ENCODE measurements at places on chromosomes 13 and 19.

DNA sequence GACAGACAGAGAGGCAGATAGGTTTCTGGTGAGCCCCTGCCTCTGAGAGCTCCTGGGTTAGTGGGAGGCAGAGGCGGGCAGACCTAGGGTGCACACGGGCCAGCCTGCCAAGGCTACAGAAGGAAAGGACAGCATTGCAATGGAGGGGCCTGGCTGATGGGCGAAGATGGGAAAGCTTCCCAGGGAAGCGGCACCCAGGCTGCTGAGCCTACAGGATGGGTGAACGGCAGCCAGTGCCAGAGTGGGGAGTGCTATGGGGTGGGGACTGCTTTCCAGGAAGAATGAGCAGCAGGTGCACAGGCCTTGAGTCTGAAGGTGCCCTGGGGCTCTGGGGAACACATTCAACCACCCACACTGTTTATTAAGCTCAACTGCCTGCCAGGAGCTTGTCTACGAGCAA is 702 bp upstream of the MAG start:
- DNase-seq = no peak

DNA sequence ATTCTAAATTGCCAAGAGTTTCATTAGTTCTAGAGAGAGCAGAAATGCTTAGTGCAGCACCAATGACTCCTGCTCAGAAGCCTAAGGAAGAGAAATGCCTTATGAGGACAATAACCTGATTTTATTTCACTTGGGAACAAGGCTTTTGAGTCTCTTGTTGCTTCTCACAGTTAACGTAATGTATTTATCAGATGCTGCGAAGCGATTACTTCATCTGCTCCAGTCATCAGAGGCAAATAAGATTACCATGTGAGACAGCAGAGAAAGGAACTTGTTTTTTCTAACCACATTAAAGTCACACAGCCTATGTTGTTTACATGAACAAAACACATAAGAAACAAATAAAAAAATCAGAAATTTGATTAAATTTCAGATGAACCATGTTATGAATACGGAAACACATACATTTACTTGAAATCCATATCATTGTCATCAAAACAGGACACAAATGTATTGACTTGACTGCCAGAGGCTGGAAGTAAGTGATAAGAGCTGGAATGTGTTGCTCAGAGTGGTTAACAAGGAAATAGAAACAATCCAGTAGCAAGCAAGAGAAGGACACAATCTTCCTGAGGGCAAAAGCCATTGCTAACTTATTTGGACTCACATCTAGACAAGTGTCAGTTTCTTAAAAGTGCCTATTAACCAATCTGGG is 147.3 kb downstream of the LHFPL6 start:
- DNase-seq = no peak

- DNase-seq = no peak
These were observed 12.8 kb downstream of the ZNF565 start for GRCh38 chr19:36201684-36202083.

- no peak for DNase-seq
These were observed 96.3 kb upstream of the C1QTNF9B start for GRCh38 chr13:23993680-23993985.

DNA sequence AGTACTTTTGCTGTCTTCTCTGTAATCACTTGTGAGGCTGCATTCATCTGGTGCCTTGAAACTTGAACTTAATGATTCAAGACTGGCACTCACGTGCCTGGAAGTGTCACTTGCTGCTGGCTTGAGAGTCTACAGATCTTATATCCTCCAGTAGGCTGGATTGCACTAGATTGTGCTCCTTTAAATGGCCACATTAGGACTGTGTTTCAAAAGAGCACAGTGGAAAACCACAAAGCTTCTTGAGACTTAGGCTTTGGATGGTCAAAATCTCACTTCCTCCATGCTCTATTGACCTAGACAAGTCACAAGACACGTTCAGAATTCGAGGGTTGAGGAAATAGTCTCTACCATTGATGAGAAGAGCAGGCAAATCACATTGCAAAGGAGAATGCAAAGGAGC is 1278.8 kb upstream of the MIR17HG start:
- no peak for DNase-seq

- no peak for DNase-seq
These were observed 31.4 kb downstream of the SMAD9 start for GRCh38 chr13:36888645-36889044.

GRCh38 chr19:35788205-35788960 is 13.0 kb downstream of the ARHGAP33 start:
- no peak for DNase-seq

DNA sequence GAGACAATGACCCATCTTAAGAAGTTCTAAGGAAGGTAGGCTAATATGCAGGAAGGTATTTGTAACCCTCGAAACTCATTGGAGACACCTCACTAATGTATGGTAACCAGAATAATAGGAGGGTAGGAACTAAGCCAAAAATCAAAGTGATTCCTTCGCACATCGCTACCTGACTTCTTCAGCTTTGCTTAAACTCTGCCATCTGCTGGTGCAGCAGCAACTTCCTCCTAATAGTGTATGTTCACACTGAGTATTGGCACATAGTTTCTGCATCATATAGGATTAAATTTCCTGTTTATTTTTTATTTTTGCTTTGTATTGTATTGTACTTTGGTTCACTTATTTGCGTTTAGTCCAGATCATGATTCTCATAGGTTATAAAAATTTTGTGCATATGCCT is 676.2 kb downstream of the GPC5 start:
- DNase-seq = no peak

- DNase-seq = no peak
These were observed 25.3 kb upstream of the MIER2 start for GRCh38 chr19:369876-370275.

DNA sequence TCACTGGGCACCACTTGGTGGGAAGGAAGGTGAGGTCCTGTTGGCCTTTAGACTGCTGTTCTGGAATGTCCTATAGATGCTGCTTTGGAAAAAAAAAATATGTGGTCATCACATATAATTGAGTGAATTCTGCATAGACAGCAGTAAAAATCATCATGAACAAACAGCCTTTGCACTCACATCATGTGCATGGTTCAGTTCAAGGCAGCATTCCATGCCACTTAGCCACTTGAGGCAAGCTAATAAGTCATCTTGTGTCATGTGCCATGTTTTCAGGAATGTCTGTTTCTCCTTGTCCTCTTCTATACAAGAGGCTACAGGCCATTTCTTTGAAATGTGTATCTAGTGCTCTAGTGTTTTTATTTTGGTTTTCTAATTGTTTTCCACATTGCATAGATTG is 43.9 kb upstream of the TSC22D1 start:
- no peak for DNase-seq

DNA sequence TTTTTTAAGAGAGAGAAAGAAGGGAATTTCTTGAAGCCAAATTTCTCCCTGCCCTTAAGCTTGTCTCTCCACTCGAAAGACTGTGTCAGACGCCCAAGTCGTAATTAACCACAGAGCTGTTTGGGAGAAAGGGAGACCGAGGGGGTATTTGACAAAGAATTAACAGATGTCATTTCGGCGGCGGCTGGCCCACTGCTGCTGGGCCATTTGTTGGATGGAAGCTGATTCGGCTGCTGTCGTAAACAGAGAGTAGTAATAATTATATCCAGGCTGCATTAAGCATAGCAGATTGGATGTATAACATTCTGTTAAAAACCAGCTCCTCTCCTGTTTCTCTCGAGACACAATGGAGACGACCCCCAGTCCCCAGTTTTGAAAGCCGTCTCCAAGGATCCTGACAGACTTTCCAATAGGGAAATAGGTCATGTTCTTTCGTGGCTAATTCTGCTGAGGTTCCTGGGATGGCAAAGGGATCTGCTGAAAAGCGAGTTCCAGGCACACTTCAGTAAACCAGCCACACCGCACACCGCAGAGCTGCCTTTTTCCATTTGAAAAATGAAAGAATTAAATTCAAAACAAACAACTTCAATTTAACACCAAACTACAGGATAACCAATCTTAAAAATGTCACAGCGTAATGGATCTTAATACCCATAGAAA is 71.5 kb downstream of the KCTD15 start:
- no peak for DNase-seq

DNA sequence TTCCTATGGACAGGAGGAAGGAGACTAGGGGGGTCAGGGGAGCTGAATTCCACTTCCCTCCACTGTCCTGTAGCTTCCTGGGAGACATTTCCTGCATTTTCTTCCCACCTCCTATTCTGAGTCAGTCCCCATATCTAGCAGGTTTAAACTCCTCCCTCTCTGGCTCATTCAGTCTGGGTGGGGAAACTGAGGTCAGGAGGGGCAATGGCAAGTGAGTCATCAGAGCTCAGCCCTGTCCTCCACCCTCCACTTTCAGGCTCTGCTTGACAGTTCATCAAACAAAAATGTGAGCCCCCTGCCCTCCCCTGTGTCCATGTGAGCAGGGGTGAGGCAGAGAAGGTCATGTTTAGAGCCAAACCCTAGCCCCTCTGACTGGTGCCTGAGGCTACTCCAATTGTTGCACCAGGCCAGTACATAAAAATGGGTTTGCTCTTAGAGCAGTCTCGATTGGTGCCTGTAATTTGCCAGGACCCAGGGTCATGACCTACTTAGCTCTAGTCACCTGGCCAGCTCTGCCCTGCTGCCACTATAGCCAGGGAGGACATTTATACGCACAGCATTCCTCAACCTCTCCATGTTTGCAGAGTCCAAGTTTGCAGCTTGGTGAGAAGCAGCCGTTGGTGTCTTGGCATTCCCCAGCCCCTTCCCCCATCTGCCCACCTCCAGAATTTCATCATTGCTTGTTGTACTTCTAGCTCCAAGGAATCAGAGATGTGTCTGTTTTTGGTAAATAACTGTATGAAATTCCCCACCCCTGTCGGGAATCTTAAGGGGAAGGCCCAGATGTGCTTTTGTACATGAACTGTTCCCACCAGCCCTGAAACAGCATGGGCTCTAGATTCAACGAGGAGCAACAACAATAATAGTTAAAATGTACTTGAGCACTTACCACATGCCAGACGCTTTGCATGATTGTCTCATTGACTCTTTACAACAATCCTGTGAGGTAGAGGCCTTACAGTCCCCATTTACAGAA is 20.7 kb downstream of the SAMD4B start:
- DNase-seq = no peak

DNA sequence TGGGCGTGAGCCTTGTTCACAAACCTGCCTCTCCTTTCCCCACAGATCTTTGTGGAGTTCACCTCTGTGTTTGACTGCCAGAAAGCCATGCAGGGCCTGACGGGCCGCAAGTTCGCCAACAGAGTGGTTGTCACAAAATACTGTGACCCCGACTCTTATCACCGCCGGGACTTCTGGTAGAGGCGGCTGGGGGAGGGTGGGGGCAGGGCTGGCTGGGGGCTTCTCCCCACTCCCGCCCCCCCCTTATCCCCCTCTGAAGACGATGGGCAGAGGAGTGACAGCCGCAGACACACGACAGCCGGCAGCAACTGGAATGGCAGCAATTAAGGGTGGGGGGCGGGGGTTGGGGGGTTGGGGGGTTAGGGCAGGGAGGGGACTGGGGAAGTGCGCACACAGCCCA is 1.1 kb upstream of the EPN1 start:
- no peak for DNase-seq

GRCh38 chr13:80141123-80141849 is 199.6 kb downstream of the SPRY2 start:
- no peak for DNase-seq

DNA sequence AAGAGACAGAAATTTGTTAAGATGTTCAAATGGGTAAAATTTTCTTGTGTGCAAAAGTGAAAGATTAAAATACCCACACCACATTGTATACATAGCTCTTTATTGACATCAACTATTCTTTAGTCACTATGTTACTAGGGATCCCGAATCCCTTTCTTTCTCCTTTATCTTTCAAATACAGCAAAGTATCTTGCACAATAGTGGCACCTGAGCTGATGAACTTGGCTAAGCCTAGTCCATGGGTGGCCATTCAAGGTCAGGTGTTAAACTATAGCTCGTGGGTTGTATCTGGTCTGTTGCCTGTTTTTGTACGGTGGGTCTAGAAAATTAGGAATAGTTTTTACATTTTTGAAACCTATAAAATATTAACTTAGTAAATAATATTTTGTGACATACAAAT is 210.9 kb downstream of the SLITRK6 start:
- DNase-seq = no peak

Data from activated naive CD4-positive, alpha-beta T cell (primary cell).